ENCODE measurements at places on chromosomes 4 and X.
A peak's percentile ranks its signal among the peaks of the same experiment; 100 is the strongest.

DNA sequence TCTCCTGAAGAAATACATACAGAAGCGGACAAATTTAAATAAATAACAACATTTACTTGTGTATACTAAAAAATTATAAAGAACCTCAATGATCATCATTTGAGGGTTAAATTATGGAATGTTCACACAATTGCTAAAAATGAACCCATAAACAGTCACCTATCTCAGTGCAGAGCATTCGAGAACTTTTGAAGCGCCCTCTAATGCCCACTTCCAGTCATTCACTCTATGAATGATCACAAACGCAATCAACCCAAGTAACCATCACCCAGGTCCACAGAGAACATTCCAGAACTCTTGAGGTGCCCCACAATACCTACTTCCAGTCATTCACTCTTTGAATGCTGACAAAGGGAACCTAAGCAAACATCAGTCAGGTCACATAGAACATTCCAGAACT, 103.5 kb upstream of the PLAC1 start:
- no peak for DNase-seq

GRCh38 chr4:126004941-126005340, 690.2 kb downstream of the FAT4 start:
- no peak for DNase-seq

GRCh38 chr4:59553721-59554091, 1646.4 kb upstream of the ADGRL3 start:
- no peak for DNase-seq

DNA sequence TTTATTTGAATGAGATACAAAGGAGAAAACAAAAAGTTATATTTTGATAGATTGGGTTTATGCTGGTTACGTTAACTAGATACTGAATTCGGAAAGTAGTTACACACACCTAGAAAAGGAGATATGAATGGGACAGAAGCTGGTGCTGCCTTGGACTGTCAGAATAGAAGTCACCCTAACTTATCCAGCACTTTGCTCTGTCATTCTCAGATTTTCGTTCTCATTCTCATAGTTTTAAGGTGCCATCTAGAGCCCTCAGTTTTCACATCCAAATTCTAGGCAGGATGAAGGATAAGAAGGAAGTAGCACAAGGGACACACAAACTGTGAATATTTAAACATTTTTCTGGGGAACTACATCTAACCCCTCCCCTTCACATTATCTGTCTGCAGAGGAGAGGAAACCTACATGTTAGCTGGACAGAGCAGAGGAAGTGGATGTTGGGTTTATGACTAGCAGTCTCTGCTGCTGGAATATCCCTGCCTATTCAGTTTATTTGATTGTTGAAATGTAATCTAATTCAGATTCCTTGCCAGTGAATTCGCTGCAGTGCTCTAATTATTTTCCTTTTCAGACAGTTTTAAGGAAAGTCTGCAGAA, 521.9 kb downstream of the FAT4 start:
- no peak for DNase-seq

DNA sequence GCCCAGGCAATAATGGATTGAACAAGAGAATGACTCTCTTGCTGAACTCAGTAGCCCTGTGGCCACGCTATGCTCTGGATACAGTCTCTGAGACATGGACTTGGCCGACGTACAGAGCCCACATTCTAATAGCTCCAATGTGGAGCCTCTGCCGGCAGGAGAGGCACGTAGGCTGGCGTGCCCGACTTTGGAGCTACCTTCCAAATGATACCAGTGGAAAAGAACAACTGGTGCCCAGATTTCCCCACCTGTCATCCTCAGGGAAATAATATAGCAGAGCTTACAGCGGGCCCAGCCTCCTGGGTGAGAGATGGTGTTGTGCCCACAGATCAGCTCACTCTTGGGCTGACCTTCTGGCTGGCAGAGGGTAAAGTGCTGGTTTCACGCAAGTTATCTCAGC, 10.6 kb downstream of the NDP start:
- no peak for DNase-seq

- no peak for DNase-seq
Measured at GRCh38 chr4:620851-621261, 4.5 kb upstream of the PDE6B start.

- peak; percentile 76 for DNase-seq
Measured at GRCh38 chr4:48585401-48585800, 95.3 kb downstream of the ZAR1 start.

GRCh38 chr4:156117743-156118142, 164.1 kb upstream of the CTSO start:
- no peak for DNase-seq

- no peak for DNase-seq
Measured at GRCh38 chr4:113344100-113344499, 294.6 kb downstream of the ANK2 start.

DNA sequence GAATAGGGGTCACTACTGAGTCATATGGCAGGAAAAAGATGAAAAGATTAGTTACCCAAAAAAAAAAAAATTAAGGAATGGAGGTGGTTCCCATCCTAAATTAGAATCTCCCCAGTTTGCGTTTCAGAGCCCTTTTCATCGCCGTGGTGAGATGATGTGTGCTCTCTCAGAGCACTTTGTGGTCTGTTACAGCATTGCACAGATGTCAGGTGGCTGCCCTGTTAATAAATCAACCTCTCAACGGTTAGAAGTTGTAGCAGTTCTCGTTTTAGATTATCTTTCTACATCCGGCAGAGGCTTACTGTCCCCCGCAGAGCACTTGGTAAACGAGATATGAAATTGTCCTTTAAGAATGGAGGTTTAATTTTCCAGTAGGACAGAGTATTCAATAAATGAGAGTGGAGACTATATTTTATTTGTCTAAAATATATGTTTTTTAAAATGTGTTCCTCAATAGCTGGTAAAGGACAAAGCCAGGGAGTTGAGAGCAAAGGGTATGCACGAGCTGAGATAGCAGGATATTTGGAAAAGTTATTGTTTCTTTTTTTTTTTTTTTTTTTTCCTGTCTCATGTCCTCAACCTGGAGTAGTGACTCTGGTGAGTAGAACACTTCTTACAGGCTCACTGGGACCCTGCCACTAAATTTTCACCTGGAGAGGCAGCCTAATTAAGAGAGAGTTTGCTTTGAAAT, 26.9 kb downstream of the AFF1 start:
- DNase-seq: no peak

- no peak for DNase-seq
Measured at GRCh38 chr4:13329340-13329850, 154.7 kb downstream of the RAB28 start.

DNA sequence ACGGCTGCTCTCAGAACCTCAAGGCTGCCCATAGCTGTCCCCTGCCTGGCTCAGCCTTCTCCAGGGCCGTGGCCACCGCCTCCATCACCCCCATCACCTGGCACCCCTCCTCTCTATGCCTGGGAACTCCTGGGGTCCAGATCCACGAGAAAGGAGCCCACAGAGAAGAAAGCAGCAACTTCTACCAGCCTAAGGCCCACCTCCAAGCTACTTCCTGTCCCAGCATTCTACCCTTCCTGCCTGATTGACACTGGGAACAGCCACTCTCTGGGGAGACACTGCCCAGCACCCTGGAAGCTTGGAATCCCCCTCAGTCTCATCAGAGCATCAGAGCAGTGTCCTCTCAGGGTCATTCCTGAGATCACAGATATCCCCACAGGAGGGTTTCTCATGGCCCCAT, 36.9 kb upstream of the PROM1 start:
- no peak for DNase-seq

DNA sequence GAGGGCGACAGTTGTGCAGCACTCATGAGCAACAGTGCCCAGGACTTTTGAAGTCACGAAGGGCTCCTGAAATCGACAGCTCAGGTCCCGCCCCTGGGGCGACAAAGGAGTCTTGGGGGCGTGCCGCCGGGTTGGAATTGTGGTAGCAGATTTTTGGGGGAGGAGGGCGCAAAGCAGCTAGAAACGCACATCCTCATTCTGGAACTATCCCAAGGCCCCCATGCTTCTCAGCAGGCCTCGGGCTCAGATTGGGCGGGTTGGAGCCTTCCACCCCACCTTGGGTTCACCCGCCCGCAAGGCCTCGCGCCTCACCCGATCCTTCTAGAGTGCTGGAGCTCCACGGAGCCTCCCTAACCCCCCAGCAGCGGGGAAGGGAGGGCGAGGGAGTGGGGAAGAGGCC, 85.5 kb downstream of the HPRT1 start:
- no peak for DNase-seq

- no peak for DNase-seq
Measured at GRCh38 chr4:71415491-71415890, 76.7 kb downstream of the SLC4A4 start.

GRCh38 chr4:108311313-108311712, 142.6 kb upstream of the LEF1 start:
- no peak for DNase-seq

GRCh38 chr4:73606465-73606974, 13.7 kb downstream of the RASSF6 start:
- DNase-seq: peak; percentile 79

DNA sequence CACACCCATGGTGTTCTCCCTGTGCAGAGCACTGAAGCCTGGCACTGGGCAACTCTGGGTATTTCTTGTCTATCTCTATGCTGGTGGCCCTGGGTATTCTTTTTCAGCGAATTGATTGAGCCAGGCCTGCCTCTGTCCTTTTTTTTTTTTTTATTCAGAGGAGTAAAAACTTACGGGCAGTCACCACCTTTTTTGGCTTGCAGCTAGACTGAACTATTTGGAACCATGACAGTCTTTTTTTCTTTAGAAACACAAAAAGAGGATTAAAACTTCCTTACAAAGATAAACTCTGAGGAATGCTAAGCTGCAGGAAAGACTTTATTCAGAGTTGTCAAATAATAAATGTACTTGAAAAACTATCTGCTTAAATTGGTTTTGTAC, 119.2 kb upstream of the STIM2 start:
- no peak for DNase-seq

DNA sequence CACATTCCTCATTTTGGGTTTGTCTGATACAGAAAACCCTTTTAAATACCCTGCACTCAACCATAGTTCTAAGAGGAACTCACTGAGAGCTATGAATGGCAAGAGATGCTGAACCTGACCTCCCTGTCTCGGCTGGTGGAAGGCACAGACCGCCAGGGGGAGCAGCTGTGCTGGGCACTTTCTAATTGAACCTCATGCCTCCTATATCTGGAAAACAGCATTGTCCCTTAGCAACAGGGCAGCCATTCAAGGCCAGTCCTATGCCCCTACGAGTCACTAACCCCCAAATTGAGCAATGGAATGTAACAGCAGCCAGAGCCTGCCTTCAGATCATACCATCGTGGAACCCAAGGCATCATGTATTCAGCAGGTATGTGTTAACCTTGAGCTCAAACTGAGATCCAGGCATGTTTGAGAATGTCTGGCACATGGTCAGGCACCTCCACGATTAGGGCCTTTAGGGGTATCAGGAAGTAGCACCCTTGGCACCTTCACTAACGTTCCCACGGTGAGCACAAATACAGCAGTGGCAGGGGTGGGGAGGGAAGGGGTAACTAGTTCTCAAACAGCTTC, 5.1 kb downstream of the USP27X start:
- peak; percentile 32 for DNase-seq

GRCh38 chrX:140608111-140608510, 101.4 kb upstream of the LINC00632 start:
- DNase-seq: no peak

DNA sequence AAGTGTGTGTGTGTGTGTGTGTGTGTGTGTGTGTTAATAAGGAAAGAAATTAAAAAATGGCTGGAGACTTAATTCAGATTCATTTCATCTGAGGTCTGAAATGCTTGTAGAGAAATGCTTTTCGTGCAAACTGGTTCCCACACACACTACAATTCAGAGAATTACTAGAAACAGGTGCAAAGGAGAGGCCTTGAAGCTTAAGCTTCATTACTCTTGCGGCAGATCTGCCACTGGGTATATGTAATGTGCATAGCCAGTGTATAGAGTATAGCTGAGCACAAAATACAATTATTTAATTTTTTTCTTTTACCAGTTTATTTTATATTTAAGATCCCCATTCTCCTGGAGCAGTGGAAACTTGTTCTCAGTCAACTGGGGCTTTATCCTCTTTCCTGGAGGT, 31.8 kb upstream of the MAGEB10 start:
- DNase-seq: no peak

GRCh38 chr4:111639876-111640275, 505.4 kb upstream of the FAM241A start:
- no peak for DNase-seq

GRCh38 chrX:114058988-114059418, 524.9 kb upstream of the HTR2C start:
- DNase-seq: no peak

DNA sequence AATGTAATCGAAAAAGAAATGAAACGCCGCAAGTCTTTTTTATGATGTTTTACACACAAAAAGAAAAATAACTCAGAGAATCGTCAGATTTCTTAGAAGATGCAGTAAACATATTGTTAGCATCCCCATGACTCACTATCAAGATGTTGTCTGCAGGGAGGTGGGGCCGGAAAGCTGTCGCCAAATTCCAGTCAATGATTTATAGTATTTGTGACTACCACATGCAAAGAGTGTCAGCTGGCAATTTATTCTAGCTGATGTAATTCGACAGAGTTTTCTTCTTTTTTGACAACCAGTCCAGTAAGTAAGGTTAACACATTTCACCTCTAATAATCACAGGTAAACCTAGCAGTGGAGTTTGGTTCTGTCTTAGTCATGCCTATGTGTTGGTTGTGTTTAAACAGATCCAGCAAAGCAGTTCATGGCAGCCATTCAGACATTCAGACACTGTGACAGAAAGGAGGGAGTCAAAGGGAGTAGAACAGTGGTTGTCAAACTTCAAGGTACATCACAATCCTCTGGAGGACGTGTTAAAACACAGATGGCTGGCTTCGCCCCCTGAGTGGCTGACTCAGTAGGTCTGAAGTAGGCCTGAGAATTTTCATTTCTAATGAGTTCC, 19.8 kb upstream of the PPP1R2C start:
- no peak for DNase-seq
